ENCODE measurements at places on chromosomes 3 and 15.

DNA sequence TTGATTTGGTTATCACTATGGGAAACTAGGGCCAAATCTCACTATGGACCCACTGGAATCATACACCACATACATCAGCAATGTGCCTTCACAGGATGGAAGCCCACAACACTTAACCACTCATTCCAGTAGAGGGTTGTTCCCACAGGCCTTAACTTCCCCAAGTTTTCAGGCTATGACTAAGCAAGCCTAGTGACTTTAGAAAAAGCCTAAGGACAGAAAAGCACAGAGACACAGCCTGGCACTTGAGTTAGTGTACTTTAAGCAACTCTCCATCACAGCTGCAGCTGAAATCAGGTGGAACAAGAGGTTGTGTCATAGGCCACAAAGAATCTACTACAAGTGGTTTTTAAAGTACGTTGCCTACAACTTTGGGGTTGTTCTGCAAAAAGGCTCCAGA lies 128.7 kb downstream of the LRRN1 start:
- DNase-seq = no peak

DNA sequence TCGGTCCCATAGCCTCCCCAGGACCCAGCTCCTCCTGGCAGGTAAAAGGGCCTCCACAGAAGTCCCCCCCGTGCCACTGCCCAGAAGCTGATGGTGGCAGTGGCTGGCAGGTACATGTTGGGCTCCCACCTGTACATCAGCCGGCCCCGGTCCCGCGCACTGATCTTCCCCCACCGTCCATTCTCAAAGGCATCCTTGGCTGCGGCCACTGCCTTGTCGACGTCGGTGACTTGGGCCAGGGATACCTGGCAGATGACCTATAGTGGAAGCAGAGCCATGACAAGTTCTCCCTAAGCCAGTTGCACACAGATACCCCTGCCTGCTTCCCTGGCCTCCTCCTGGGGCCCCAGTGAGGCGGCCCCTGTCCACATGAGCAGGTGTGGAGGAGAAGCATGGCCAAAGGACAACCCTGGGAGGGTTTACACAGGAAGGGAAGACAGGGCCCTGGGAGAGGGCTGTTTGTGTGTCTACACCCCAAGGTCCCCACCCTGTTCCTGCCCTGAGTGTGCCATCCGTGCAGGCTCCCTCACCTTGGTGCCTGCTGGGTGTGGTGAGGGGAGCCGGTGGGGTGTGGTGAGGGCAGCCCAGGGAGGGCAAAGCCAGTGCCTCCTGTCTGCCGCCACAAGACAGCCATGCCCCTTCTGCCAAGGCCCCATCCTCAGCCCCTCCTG lies 44.8 kb downstream of the ALDH1L1 start:
- DNase-seq = no peak

DNA sequence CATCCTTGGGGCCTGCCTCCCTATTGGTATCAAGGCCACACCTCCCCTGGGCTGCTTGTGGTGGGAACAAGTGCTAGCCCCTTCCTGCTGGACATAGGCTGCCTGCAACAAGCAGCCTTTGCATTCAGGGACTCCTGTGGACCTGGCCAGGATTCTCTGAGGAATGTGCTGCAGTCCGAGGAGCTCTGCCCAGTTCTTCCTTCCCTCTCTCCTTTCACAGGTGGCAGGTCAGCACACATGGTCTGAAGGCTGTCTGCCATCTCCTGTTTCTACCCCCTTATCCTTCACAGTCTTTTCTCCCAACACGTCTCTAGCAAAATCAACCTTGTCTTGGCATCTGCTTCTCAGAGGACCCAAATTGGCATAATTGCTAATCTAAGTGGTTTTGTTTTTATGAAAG lies 97.0 kb upstream of the LIPC start:
- DNase-seq = no peak

DNA sequence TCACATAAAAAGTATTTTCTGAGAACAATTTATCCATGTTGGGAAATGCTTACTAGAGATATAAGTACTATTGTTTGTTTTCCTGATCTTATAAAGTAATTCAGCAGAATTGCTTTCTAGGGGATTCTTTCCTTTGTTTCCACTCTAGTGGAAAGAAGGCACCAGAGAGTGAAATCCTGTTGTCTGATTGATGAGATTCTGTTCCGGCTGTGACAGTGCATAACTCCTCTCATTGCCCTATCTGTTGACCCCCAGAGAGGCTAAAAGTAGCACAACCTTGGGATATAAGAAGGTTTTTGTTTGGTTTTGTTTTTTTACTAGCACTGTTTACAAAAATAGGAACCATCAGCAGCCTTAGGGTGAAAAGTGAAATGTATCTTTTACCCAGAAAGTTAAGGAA lies 114.1 kb downstream of the ALCAM start:
- DNase-seq = no peak

DNA sequence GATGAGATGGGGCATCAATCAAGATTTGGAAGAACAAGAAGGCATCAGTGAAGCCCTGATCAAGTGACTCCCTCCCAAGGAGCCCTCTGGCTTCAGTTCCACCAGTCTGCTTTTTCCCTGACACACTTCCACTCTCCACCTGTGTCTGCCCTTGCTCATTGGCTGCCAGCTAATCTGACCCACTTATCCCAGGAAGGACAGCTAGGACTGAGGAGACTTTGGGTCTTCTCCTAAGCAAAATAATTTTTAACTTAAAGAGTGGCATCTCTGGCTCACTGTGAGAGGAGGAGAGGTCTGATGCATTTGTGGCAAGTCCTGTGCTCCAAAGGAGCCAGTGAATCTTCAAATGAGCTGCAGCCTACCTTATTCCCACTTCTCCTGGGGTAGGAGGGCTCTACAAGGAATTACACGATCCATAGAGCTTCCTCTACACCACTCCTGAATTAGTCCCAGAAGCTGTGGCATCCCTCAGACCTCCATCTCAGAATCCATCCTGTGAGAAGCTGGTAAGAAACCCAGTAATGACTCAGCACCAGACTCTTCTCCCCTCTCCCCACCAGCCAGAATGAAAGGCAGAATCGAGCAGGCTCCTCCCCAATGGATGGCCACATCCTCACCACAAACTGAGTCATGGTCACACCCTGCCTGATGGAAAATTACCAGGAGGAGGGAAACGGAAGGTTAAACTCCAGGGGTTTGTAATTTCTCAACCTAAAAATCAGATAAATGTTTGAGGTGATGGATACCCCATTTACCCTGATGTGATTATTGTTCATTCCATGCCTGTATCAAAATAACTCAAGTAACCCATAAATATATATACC lies 6.3 kb upstream of the PKM start:
- peak; percentile 88 for DNase-seq

GRCh38 chr3:143203848-143204247 lies 84.3 kb downstream of the CHST2 start:
- DNase-seq = no peak

- DNase-seq = no peak
Measured at GRCh38 chr3:37598808-37599581, 262.7 kb upstream of the CTDSPL start.

DNA sequence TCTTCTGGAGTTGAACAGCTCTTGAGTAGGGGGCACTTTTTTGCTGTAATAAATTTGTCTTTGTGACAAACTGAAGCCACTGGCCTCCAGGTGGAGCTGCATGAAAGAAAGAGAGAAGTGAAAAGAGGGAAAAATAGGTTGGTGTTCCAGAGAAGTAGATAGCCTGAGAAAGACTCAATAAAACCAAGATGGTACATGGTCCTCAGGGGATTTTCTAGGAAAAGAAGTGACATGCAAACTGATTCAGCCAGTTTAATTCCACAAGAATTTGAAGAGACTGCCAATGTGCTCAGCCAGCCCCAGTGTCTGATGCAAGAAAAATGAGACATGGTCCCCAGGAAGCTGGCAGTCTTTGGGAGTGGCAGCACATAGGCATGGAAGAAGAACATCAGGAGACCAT lies 152.7 kb downstream of the CD47 start:
- DNase-seq = peak; percentile 66

GRCh38 chr15:39462691-39463090 lies 118.2 kb upstream of the THBS1 start:
- DNase-seq = no peak

DNA sequence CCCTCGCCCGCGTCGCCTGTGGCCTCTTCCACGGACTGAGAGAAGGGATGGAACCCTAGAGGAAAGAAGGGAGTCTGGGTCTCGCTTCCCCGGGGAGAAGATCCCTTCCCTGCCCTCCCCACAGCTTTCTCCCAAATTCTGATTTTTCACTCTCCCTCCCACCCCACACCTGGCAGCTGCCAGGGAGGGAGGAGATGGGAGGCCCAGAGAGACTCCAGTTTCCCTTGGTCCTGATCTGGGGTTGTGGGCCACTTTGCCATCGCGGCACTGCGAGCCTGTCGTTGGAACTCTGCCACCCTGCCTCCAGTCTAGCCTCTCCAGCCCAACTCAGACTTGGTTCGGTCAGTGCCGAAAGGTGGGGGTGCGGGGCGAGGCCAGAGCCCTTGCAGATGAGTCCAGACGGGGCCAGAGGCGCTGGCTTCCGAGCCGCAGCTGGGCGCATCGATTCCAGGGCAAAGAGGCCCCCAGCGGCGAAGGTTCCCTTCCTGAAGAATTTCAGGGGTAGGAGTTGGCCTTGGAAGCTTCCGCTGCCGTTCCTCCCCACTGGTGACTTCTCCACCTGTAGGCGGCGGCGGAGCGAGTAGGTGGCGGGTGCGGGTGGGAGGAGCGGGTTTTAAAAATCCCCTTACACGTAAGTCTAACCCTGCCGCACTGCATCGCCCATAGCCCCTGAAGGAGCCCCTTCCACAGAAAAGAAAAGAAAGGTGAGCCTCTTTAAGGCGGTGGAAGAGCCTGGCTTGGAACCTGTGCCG lies 5.2 kb downstream of the WNT5A start:
- DNase-seq = no peak

Data from HT-29 (cell line).